Vein endothelial cell (primary cell): ENCODE measurements at places on chromosomes 13 and 19. TPM values are rescaled to one million over a fixed set of nuclear protein-coding genes. Genes with fewer than 3 reads are reported as not detected.

The F10 gene
- not detected in 2 replicates for total RNA-seq

The NOTCH3 gene
- 1.9 and 2.0 TPM in 2 replicates for total RNA-seq

The LGALS14 gene
- not detected in 2 replicates for total RNA-seq

The C19orf53 gene
- total RNA-seq = 60.8 and 79.0 TPM in 2 replicates

The FBXO17 gene
- 15.7 and 17.6 TPM in 2 replicates for total RNA-seq
